ENCODE measurements at places on chromosomes 16 and 17.
A peak's percentile ranks its signal among the peaks of the same experiment; 100 is the strongest.

DNA sequence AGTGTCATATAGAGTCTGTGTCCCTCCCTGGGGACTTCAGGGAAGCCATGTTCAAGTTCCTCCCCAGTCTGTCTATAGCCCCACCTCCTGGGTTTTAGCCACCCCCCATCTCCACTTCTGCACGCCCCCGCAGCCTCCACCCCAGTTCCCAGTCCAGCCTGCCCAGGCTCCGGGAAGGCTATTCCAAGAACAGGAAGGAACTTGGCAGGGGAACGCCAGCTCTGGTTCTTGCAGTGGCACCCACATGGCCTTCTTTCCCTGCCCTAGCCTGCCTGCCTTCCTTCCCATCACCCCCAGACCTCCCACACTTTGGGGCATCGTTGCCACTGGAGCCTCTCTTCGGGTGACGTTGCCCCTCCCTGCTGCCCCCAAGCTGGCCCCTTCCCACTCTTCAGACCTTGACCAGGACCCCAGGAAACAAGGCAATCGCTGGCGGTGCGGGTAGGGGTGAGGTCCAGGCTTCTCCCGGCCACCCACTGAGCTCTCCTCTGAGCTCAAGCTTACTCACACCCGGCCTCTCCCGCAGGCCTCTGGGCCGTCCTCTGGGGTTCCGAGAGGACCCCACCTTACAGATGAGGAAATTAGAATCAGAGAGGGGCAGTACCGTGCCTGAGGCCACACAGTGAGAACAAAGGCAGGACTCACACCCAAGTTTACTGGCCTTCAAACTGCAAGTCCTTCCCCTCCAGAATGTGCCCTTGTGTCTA lies 9.2 kb upstream of the CES4A start:
- DNase-seq: no peak

- no peak for DNase-seq
These were observed 7.9 kb downstream of the SLC12A3 start for GRCh38 chr16:56872863-56873391.

GRCh38 chr17:70956726-70957125 lies 787.4 kb downstream of the KCNJ2 start:
- no peak for DNase-seq

- DNase-seq: peak; percentile 35
These were observed 9.2 kb downstream of the OR2C1 start for GRCh38 chr16:3364774-3365427.

- DNase-seq: no peak
These were observed 16.8 kb upstream of the AURKB start for GRCh38 chr17:8227238-8227581.

- DNase-seq: peak; percentile 48
These were observed 8.7 kb downstream of the GRN start for GRCh38 chr17:44353672-44354331.

DNA sequence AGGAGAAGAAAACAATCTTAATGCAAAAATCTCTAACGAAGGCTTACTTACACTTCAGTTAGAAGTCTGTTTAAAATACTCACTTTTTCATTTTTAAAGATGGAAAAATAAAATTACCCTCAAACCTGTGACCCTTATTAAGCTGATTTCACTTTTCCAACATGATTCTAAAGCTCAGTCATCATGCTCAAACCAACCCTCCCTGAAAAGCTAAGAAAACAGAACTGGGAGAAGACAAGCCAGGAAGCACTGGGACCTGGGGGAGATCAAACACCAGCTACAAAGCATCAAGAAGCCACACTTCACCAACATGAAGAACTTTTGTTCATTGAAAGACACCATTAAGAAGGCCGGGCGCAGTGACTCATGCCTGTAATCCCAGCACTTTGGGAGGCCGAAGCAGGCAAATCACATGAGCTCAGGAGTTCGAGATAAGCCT lies 88.8 kb downstream of the LITAF start:
- no peak for DNase-seq

DNA sequence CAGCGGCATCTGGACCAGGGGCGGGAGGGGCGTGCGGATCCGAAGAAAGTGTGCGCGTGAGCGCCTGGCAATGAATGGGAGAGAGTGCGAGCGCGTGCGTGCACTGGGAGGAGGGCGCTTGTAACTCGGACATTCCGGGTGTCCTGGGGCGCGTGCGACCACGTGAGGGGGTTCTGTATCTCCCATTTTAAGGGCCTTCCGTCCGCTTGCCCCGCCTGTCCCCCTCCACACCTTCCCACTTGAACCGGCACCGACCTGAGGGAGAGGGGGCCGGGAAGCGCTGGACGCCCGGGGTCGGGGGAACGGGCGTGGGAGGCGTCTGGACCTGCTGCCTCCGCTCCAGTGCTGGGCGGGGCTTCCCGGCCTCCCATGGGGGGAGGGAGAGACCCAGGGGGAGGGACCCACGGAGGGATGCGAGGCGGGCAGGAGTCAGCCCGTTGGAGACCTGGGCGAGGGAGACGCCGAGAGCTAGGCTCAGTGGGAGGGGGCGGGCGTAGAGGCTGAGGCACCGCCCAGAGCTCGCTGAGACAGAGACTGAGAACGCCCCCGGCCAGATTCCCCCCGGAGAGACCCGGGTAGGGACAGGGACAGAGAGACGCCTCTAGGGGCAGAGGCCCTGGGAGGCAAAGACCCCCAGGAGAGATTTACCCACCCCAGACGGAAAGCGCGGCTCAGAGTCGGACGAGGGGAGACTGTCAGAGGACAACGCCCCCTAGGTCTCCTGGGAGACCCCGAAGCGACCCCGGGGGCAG lies at the start of gene KREMEN2:
TSS of gene KREMEN2 (plus strand) at position 553 of the 752 bp plus-strand sequence. CDS start 246 bp downstream, outside the sequence.
- peak; percentile 87 for DNase-seq

GRCh38 chr16:5903832-5904231 lies 806.2 kb upstream of the EEF2KMT start:
- DNase-seq: no peak

DNA sequence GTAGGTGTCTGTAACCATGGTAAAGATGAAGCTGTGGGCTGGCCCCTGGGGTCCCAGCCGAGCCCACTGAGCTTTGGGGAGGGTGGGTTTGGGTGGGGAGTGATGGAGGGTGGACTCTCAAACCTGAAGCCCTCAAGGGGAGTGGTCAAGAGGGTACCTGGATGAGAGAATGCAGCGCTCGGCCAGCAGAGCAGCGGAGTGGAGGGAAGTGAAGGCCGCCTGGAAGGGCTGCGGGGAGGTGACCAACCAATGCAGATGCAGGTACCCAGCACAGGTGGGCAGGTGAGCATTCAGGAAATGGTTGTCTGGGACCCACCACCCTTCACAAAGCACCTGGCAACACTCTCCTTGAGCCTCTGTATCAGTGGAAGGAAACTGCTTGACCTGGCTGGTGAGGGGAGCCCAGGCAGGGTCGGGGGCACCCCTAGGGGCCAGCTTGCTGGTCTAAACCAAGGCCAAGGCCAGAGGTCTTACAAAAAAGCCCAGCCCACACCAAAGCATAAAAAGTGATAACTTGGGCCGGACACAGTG lies 3.4 kb upstream of the SLC5A10 start:
- no peak for DNase-seq

GRCh38 chr17:39926135-39926587 lies 1.2 kb downstream of the ORMDL3 start:
- DNase-seq: no peak

DNA sequence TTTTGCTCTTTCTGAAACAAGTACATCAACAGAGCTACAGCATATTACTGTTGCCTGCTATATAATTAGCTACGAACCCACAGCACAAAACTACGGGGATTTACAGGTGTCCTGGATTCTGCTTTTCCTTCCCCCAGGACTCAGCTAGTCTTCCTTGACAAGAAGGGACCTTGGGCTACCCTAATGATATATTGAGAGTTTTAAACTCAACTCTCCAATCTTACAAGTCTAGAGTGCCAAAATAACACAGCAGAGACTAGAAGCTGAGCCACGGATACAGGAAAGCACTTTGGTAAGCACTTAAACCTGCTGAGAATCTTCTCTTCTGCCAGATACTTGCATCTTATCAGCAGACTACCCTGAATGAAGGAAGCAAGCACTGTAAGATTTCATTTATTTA lies 161.4 kb upstream of the C17orf78 start:
- no peak for DNase-seq

- DNase-seq: no peak
These were observed 67.0 kb downstream of the N4BP1 start for GRCh38 chr16:48542966-48543365.

GRCh38 chr17:71948703-71949422 lies 172.0 kb upstream of the SOX9 start:
- no peak for DNase-seq

DNA sequence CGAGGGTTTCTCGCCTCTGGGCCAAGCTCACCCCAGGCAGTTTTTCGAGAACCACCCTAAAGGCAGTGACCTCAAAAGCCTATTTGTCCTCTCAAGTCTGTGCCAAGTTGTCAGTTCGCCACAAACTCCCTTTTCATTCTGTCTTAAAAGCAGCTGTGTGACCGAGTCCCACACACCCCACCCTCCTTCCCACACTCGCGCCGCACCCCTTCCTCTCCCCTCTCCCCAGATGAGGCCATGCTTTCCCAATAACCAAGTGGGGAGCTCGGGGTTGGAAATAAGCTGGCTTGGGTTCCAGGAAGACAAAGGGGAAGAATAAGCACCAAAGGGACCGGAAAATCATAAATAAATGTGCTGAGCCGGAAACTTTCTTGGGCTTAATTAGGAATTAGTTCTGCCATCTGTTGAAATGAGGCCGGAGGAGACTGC lies 36.7 kb downstream of the GRIN2C start:
- DNase-seq: no peak

DNA sequence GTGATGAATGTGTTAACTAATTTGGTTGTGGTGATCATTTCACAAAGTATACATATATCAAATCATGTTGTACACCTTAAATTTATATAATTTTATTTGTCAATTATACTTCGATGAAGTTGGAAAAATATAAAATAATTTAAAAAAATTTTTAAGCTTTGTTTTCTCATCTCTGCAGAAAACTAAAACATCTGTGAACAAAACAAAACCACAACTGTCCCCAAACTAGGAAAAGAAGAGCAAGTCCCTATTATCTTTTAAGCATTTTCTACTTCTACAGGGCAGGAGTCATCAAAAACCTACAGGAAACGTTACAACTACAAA lies 6.5 kb downstream of the HSDL1 start:
- no peak for DNase-seq

DNA sequence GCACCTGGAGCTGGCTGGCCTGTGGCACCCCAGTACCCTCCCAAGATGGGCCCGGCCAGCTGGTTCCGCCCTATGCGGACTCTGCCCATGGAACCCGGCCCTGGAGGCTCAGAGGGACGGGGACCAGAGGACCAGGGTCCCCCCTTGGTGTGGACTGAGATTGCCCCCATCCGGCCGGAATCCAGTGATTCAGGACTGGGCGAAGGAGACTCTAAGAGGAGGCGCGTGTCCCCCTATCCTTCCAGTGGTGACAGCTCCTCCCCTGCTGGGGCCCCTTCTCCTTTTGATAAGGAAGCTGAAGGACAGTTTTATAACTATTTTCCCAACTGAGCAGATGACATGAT lies 12.0 kb downstream of the TBX21 start:
- no peak for DNase-seq

DNA sequence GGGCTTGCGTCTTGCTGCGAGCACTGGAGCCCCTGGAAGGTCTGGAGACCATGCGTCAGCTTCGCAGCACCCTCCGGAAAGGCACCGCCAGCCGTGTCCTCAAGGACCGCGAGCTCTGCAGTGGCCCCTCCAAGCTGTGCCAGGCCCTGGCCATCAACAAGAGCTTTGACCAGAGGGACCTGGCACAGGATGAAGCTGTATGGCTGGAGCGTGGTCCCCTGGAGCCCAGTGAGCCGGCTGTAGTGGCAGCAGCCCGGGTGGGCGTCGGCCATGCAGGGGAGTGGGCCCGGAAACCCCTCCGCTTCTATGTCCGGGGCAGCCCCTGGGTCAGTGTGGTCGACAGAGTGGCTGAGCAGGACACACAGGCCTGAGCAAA lies 7.4 kb downstream of the MPG start:
- no peak for DNase-seq

GRCh38 chr17:77861133-77861695 lies 97.3 kb upstream of the TNRC6C start:
- no peak for DNase-seq

- peak; percentile 82 for DNase-seq
These were observed 19.8 kb downstream of the COX4I1 start for GRCh38 chr16:85819245-85819644.

Measured in D341Med (cell line).